DMS79 treated with DMSO at 0.1 percent for 48 hours (cell line): ENCODE measurements at places on chromosomes 4 and X.

DNA sequence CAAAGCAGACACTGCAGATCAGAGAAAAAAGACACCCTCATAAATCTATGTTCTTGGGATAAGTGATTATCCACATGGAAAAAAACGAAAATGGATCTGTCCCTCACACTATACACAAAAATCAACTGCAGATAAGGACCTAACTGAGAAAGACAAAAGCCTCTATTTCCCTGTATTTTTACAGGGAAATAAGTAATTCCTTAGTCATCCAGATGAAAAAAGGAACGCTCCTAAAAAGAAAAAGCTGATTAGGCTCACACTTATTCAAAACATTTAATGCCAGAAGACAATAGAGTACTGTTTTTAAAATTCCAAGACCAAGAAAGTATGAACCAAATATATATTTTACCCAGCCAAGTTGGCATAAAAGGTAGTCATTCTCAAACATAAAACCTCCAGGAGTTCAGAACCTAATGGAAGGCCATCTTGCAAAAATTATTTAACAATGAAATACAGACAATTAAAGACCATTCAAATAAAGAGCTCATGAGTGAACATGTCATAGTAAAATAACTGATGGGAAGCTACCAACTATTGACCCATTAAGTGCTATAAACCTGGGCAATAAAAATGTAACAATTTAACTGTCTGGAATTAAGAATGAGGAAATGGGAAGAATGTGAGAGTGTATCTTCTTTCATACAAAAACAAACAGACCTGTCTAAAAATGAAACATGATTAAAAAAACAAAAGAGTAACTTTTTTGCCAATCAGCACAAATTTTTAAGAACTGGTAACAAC is 20.4 kb downstream of the PAPSS1 start:
- no peak for DNase-seq

DNA sequence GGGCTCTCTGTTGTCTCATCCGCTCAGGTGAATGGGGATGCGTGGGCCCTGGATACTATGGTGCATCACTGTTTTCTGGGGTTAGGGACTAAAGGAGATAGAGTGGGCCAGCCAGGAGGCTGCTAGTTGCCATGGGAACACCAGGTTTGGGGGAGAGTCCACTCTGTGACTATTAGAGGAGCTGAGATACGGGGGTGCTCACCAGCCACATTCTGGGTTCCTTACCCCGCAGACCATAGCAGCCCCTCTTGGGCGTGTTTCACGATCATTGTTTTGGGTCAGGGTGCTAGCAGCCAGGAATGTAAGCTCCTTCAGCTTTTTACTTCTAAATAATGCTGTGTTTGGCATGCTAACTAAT is 4.6 kb downstream of the EFNB1 start:
- no peak for DNase-seq

GRCh38 chrX:40816906-40817305 is 81.6 kb upstream of the MED14 start:
- DNase-seq, result no peak

- no peak for DNase-seq
Measured at GRCh38 chrX:34563061-34563460, 94.0 kb downstream of the TMEM47 start.

GRCh38 chr4:185912779-185913178 is 100.8 kb upstream of the SORBS2 start:
- no peak for DNase-seq

- no peak for DNase-seq
Measured at GRCh38 chr4:176499518-176499917, 179.8 kb downstream of the SPCS3 start.
